NCI-H345 (cell line): ENCODE measurements at places on chromosomes 4 and X.
A peak's percentile ranks its signal among the peaks of the same experiment; 100 is the strongest.

- peak; percentile 55 for DNase-seq
Measured at GRCh38 chr4:98657531-98658286, 702 bp downstream of the TSPAN5 start.

DNA sequence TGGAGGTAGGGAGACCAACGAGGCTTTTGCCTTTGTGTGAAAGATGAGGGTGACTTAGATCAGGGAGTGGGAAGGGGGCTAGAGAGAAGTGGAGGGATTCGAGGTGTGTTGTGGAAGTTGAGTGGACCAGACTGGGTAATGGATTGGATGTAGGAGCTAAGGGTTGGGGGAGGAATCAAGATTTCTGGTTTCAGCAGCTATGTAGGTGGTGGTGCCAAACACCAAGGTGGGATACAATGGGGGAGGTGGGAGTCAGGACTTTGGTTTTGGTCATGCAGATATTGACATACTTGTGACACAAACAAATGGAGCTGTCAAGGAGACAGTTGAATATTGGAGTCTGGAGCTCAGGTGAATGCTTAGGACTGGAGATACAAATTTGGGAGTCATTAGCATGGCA lies 71.0 kb downstream of the TSC22D3 start:
- DNase-seq, result no peak

GRCh38 chrX:110055616-110056015 lies 52.7 kb downstream of the TMEM164 start:
- DNase-seq, result no peak

DNA sequence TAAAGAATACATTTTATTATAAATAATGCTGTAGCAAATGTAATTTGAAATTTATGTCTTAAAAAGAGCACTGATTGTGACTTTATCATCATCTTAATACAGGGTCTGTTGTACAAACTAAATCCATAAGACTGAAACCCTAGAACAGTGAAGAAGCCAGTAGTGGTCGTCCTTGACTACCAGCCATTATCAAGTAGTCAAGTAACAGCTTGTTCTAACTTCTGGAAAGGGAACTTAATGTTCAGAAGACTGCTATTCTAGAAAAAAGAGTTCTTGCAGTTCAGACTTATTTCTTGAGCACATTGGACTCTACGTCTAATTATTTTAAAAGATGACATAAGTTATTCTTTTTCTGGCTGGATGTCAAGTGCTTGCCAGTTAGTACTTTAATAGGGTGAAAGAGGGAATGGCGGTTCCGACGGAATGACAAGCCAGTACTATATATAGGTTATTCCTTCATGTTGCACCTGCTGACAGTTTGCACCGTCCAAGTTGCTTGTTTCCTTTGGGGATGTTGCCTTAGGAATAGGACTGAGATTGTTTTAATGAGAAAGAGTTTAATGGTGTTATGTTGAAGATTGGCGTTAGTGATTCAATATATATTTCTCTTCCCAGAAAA lies 109.9 kb downstream of the RAPGEF2 start:
- DNase-seq, result no peak

DNA sequence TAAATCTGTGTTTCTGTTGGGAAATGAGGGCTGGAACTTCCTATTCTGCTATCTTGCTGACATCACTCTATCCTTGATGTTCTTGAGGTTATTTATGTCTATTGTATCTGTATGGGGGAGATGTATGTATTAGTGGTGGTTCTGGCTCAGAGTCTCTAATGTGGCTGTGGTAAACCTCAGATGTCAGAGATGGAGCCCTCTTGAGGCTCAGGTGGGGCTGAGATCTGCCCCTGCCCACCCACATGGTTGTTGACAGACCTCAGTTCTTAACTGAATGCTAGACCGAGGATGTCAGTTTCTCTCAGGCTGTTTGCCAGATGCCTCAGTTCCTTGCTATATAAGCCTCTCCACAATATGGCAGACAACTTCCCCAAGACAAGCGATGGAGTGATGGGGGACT lies 3.3 kb upstream of the CPE start:
- no peak for DNase-seq

GRCh38 chrX:53077207-53078197 lies 4.7 kb upstream of the TSPYL2 start:
- no peak for DNase-seq

GRCh38 chr4:95256108-95256835 lies 292.5 kb downstream of the UNC5C start:
- no peak for DNase-seq

- DNase-seq, result no peak
Measured at GRCh38 chr4:152676052-152676854, 3.5 kb downstream of the TMEM154 start.

DNA sequence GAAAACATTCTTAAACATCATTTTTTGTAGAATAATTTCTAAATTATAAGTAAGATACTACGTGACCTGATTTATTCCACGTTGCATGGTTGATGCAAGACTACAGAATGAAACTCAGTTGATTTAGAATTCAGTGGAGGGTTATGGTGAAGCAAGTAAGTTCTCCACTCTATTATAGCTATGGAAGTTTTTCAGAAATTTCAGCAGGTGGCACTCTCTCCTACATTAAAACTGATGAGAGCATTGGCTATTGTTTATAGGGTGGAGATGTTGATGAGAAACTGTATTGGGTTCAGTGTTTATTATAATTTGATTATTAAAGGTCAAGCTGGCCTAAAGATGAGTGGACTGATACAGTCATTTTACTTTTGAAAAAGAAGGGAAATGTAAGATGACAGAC lies 88.0 kb downstream of the FNIP2 start:
- peak; percentile 11 for DNase-seq

DNA sequence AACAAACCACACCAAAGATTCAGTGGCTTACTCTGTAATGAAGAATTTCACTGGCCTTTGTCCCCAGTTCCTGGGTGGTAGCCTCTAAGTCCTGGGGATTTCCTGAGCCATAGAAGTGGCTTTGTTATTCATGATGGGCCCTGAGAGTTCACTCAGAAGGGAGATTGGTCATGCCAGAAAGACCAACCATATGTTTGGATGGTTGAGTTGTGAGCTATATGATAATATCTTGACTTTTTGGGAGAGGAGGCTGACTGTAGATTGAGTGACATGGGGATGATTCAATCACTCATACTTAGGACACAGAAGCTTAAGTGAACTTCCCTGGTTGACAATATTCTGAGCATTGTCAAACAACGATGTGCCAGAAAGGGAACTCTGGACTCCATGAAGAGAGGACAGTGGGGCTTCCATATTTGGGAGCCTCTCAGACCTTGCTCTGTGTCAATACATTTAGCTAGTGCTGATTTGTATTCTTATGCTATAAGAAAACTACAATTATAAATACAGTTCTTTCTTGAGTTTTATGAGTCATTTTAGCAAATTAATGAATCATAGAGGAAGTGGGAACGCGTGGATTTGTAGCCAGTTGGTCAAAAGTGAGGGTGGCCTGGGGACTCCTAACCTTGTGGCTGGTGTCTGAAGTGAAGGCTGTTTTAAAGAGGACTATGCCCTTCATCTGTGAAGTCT lies 392.0 kb downstream of the GBA3 start:
- DNase-seq, result no peak

- DNase-seq, result peak; percentile 13
Measured at GRCh38 chr4:97987019-97987648, 156.1 kb downstream of the STPG2 start.

DNA sequence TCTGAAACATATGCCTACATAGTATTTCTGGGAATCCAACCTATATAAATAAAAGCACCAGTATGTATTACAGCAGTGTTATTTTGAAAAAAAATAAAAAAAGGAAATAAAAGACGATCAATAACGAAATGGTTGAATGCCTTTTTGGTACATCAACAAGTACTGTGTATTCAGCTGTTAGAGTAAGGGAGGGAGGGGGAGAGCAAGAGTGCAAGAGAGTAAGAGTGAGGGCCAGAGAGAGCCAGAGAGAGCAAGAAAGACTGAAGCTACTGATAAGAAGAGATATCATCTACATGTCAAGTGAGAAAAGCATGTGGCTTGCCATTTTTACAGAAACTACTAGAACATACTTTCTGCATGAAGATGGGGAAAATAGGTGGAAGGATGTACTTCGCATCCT lies 1.8 kb downstream of the SPIN4 start:
- peak; percentile 35 for DNase-seq

DNA sequence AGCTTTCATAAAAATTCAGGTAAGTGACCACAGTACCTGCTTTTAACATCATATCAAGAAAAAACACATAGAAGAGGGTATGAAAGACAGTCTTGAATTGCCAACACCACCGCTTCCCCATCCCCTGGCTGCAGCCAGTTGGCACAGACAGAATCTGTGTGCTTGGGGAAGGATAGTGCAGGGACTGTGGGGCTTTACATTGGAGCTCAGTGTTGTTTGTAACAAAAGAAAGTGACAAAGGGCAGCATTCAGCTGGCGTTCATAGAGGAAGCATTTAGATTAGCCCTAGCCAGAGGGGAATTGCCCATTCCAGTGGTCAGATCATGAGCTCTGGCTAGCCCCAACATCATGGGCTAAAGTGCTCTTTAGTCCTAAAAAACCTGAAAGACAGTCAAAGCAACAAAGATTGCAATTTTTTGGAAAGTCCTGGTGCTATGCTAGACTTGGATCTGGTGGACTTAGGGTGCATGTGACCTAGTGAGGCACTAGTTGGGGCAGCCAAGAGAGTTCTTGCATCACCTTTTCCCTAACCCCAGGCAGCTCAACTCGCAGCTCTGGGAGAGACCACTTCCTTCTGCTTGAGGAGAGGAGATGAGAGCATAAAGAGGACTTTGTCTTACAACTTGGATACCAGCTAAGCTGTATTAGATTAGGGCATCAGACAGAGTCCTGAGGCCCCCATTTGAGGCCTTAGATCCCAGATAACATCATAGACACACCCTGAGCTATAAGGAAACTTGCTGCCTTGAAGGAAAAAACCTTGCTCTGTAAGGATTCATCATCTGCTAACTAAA lies 1602.4 kb upstream of the ADGRL3 start:
- DNase-seq, result no peak

- DNase-seq, result no peak
Measured at GRCh38 chrX:6729626-6730025, 194.7 kb upstream of the VCX3A start.

- no peak for DNase-seq
Measured at GRCh38 chrX:25108481-25108880, 92.7 kb upstream of the ARX start.

GRCh38 chrX:24149351-24150050 lies at the start of gene ZFX:
Gene ZFX (plus strand): TSS chrX:24149729. CDS start chrX:24172743, 23,014 bp downstream.
- DNase-seq, result peak; percentile 40

GRCh38 chr4:83266689-83267088 lies 17.9 kb downstream of the COQ2 start:
- DNase-seq, result no peak

DNA sequence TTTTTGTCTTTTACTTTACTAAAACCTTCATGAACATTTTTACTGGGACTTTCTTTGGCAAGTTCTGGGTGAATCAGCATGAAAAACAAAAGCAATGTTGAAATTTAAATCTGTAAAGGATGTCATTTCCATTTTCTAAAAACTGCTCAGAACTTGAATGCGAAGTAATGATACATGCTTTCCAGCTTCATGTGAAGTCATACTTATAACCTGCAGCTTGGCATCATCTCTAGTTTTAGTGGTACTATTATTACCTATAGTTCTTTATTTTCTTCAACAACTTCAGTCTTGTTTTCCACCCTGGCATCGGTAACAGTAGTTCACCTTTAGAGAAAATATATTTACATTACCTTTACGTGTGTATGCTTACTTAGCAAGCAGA lies 421.4 kb upstream of the DIPK2B start:
- no peak for DNase-seq

DNA sequence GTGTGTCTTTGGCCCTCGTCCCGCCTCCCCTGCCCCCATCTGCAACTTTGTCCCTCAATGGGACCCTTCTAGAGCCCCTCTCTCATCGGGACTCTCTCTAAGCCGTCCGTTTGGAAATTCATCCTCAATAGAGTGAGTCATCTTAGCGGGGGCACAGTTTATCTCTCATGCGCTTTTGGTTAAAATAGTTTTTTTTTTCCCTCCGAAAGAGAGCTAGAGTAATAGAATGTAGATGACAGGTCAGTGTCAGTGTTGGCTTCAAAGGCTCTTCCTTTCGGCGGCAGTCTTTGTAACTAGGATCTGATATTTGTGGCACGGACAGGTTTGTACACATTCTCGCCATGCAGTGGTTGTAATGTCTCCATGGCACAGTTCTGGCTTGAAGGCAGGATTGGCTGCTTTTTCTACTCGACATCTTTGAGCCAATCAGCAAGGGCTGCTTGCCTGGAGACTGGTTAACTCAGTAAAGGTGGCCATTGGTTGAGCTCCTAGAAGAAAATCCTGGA lies 989 bp downstream of the N4BP2 start:
- peak; percentile 88 for DNase-seq

DNA sequence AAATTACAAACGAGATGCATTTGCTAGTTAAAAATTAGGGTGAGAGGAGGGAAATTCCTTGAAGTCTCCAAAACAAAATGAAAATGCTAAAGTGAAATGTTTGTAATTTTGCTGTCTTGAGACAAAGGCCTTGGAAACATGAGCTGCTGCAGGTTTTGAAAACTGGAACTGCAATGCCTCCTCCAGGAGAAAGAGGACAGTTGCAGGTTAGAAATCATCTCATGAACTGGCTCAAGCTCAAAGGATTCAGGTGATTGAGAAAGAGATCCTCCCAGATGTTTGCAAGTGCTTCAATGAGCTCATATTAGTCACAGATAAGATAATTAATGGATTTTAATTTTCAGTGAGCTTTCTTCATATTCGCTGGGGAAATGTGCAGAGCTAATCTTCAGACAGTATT lies 32.4 kb downstream of the SMPX start:
- DNase-seq, result no peak

GRCh38 chrX:3712051-3712869 lies 1.2 kb downstream of the PRKX start:
- no peak for DNase-seq

GRCh38 chr4:168791376-168791775 lies 218.7 kb downstream of the CBR4 start:
- no peak for DNase-seq

DNA sequence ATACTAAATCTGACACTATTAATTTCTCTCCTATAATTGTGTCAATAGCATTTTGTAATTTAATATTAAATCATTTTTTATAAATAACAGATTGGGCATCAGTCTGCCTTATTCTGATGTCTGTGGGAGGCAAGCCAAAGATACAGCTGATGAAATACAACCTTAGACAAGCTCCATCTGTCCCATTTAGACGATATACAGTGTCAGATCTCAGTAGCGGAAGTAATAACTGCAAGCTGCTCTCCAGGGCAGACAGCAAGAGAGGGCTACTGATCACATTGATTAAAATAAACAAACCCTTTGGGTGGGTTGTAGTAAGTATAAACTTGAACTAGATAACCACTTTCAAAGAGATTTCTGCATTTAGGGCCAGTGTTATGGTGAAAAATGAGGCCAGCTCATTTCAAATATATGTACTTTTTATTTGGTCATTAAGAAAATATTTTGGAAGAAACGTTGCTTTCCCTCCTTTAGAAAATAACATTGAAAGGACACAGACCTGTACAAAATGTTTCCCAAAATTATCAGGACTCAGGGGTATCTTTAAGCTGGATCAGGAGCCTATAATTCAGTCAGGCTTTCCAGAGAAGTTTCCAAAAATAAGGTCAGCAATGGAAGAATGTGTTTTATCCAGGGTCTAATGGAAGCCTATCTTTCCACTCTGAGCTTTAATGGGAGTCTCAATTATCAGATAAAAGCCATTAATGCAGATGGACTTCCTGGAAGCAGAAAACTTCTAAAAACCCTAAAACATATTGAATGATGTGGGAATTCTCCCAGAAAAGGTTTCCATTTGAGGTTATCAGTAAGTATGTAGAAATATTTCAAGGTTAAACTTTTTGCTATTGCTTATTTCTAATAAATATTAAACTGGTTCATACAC lies 1028.8 kb upstream of the IGFBP7 start:
- no peak for DNase-seq
